Islet precursor cell (in vitro differentiated cells): ENCODE measurements at places on chromosomes 5 and 9.

- no peak for DNase-seq
Measured at GRCh38 chr5:138938526-138938925, 63.4 kb upstream of the LRRTM2 start.

- DNase-seq = peak; percentile 96
Measured at GRCh38 chr5:56757077-56757476, 58.3 kb upstream of the MAP3K1 start.

DNA sequence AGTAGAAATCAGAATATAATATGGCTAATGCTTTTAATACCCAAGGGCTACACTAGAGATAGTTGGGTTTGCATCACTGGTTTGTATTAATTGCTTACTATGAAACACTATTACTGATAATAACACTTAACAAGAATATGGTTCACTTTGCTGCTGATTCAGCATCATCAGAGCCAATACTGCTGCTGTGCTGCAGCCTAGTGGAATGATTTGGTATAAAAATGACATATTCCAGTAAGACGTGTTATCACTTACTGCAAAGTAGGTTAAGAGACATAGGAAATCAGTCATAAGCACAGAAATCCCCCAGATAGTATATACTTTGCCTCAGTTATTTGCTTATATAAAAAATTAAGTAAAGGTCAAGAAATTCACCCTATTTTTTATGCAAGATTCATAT lies 2.8 kb downstream of the CDH10 start:
- DNase-seq = no peak

DNA sequence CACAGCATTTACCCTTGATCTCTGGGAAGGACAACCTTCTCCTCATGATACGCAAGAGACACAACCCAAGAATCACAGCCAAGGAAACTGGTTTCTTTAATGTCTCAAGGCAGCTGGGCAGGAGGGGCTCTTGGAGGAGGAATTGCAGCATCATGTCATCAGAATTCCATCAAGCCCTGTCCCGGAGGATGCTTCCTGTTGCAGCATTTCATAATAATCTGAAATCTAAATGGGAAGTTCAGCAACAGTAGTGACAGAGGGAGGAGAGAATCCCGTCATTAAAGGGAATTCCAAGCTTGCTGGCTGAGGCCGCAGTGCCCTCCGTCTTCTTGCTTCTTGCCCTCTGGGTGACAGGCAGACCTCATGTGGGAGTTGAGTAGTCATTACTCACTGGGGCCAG lies 192.7 kb downstream of the TENT4A start:
- no peak for DNase-seq

DNA sequence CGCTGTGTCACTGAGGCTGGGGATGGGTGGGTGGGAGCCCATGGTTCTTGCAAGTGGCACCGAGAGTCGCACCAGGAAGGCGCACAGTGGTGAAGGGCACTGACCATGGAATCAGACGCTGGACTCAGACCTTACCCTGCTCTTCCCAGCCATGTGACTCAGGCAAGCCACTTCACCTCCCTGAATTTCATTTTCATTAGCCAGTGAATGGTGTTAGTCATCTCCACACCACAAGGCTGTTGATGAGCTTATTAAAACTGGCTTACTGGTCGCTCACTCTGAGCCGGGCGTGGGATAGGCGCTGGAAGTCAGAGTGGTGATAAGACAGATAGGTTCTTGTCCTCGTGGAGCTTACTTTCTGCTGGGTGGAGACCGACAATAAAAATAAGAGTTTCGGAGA lies 25.1 kb downstream of the FGF18 start:
- peak; percentile 51 for DNase-seq

- DNase-seq = no peak
Measured at GRCh38 chr9:77769246-77769645, 121.1 kb upstream of the GNA14 start.

GRCh38 chr5:98813755-98814154 lies 40.3 kb downstream of the RGMB start:
- no peak for DNase-seq

GRCh38 chr9:20236676-20237075 lies 385.6 kb downstream of the MLLT3 start:
- DNase-seq = peak; percentile 54

GRCh38 chr9:37969130-37969529 lies 65.2 kb upstream of the SLC25A51 start:
- no peak for DNase-seq

DNA sequence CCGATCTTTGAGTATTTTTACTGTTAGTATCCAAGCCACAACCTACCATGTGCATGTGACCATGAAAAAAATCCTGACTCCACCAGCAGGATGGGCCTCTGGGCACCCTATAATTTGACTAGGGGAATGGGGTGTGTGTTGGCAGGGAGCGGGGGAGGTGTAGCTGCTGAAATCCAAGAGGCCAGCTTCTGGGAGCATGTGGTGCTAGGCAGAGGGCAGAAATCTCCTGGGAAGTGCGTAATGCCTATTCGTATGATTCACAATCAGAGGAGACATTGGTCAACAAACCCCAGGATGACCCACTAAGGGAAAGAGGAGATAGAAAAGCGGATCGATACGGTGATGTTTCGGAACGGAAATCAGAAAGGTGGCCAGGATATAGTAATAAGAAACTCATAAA lies 149.9 kb downstream of the ARSB start:
- no peak for DNase-seq

- no peak for DNase-seq
Measured at GRCh38 chr5:171956887-171957495, 49.4 kb downstream of the FBXW11 start.

GRCh38 chr9:124366476-124367220 lies 48.6 kb downstream of the PSMB7 start:
- no peak for DNase-seq

DNA sequence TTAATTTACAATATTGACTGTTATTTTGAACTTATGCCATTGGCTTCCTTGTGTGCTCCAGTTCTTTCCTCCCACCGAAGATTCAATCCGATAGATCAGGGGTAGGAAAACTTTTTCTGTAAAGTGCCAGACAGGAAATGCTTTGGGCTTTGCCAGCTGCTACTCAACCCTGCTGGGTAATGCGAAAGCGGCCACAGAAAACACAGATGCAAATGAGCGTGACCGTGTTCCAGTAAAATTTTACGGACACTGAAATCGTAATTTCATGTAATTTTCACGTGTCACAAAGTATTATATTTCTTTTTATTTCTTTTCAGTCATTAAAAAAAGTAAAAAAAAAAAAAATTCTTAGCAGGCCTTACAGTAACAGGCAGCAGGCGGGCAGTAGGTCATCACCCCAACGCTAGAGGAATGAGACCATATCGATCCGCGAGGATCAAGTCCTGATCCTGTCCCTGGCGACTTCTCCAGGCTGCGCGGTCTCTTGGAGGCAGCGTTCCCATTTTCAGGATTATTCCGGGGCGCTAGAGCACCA lies 599 bp downstream of the NMRK1 start:
- DNase-seq = no peak

GRCh38 chr5:5062525-5063302 lies 77.4 kb upstream of the ADAMTS16 start:
- DNase-seq = no peak

DNA sequence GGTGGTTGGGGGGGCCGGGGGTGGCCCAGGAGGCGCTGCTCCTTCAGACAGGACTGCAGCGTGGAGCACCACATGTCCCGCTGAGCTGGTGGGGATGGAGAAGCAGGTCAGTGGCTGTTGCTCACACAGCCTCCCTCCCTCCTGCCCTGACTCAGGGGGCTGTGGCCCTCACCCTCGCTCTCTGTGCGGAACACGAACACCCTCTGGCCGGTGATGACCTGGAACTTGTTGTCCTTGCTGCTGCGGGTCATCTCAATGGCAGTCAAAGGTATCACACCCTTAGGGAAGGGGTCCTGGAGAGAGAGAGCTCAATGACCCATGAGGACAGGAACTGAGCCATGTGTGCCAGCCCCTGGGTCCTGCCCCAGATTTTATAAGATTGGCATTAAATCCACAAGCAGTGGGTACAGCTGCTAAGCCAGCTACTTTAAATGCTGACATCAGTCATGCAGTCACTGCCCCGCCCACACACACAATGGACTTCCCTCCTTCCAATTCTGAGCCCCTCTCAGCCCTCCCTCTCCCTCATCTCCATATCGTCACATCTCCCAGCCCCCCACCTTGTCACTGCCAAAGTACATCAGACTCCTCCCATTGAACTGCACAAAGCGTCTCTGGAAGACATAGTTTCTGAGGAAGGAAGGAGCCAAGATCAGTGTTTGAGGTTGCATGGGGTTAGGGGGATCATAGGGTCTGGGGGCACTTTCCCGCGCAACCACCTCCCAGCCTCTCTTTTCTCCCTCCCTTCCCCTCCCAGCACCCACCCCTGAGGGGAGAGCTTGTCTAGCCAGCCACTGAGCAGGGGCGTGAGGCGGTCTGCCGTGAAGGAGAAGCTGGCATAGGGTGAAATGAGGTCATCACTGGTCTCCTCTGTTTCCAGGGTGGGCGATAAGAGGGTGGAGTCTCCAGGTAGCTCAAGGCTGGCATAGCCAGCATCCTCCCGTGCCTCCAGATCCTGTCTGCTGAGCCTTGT lies 8.9 kb downstream of the ARAP3 start:
- DNase-seq = no peak

DNA sequence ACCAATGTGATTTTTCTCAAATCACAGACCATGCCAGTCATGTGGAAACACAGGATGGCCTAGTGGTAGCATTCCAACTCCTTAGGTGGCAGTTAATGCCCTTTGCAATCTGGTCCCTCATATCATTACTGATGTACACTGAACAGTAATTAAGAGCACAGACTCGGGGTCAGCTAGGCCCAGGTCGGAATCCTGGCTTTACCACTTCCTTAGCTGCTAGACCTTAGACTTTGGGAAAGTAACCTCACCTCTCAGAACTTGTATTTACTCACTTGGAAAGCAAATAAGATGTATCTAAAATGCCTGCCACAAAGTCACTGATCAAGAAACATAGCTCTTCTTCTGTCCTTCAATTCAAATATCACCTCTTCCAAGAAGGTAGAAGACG lies 112.8 kb downstream of the MAPKAP1 start:
- no peak for DNase-seq

DNA sequence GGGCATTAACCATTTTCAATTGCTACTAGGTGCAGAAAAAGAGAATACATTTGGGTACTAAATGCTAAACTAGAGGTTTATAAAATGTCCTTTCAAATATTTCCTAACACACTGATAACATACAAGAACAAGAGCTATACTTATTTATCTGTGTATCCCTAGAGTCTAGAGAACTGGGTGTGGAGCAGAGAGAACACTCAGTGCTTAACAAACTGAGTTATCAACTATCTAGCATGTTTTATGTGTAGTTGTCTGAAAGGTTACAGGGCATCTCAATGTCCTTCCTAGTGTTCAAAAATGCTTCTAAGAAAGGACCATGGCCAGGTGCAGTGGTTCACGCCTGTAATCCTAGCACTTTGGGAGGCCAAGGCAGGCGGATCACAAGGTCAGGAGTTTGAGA lies 40.3 kb downstream of the NR6A1 start:
- DNase-seq = no peak

- DNase-seq = no peak
Measured at GRCh38 chr5:27908341-27908740, 870.0 kb upstream of the CDH9 start.

DNA sequence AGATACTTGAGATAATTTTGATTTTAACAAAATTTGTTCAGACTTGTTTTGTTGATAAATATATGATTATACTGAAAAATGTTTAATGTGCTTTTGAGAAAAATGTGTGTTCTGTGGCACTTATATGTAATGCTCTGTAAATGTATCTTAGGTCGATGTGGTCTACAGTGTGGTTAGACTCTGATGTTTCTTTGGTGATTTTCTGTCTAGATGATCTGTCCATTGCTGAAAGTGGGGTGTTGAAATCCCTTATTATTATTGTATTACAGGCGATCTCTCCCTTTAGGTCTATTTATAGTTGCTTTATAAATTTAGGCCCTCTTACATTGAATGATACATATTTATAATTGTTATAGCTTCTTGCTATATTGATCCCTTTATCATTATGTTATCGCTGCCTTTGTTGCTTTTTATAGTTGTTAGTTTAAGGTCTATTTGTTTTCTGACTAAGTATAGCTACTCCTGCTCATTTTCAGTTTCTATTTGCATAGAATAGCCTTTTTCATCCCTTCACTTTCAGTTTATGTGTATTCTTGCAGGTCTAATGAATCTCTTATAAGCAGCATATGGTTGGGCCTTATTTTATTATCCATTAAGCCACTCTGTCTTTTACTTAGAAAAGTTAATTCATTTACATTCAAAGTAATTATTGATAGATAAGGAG lies 124.3 kb downstream of the MRPS30 start:
- no peak for DNase-seq

DNA sequence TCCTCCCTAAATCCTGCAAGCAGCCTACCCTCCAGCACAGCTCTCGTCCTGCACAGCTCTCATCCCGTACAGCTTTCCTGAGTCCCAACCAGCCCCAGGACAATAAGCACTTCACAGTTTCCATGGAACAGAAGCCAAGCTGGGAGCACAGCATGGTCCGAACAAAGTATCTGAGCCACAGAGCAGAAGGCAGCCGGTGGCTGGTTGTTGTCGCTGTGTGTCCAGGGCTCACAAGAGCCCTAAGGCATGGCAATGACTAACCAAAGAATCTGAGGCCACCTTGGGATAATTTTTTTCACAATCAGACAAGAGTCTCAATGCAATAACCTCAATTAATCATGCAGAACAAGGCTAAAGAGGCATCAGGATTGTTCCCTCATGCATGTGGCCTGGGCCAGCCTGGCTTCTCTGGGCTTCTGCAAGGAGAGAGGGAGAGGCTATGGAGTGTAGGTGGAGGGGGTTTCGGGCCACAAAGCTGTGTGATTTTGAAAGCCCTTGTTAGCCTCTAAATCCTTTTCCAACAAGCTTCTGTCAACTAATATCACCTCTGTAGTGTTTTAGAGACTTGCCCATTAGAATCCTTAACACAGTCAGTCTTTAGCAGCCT lies 323.4 kb downstream of the PIK3R1 start:
- no peak for DNase-seq

DNA sequence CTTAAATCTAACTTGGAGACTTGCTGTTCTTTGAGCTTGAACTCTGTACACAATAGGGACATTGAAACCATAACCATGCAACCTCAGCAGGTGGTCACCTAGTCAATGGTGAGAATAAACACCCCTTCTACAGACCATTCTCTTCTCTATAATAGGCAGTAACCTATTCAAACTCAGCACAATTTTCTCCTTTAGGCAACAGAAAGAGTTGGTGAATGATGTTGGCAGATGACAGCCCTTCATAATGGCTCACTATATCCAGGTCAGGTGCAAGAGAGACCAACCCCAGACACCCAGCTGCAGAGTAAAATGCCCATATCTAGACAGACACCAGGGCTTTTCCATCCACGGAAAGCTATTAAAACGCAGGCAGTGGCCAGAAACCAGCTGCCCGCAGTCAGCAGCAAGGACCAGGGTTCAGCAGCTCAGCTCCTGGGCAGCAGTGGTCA lies 106.7 kb downstream of the SERINC5 start:
- DNase-seq = no peak

- DNase-seq = no peak
Measured at GRCh38 chr9:113578279-113578865, 114.8 kb downstream of the RGS3 start.

GRCh38 chr5:57698802-57699201 lies 216.2 kb upstream of the ACTBL2 start:
- peak; percentile 78 for DNase-seq

DNA sequence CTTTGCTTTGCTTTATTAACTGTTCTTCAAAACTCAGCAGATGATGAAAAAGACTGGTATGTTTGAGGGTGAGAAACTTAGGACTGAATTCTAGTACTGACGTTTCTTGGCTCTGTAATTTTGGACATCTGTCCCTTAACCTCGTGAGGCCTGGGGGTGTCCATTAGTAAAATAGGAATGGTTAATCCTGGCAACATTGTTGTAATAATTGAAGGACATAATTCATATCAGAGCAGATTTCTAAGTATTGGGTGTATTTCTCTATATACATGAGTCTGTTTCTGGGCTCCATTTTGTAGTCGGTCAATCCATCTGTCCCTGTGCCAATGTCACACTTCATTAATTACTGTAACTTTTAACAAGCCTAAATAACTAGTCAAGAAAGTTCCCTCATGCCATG lies 206.7 kb downstream of the MAST4 start:
- no peak for DNase-seq
